ENCODE measurements at places on chromosomes 4 and X.

- DNase-seq: no peak
Observed at GRCh38 chr4:4608214-4608537, 66.3 kb upstream of the STX18 start.

DNA sequence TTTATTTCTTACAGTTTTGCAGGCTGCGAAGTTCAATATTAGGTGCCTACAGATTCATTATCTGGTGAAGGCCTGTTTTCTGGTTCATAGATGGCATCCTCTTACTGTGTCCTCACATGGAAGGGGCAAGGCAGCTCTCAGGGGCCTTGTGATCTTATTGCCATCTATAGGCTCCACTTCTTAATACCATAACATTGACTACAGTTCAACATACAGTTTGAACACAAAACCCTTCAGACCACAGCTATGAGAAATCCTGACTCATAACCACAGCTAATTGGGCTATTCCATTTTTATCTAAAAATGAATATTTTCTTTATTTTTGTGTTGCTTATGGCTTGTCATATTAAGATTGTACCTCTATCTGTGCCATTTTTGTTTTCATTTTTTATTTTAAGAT is 72.3 kb downstream of the STAG2 start:
- DNase-seq: peak; percentile 46

- DNase-seq: no peak
Observed at GRCh38 chr4:99825272-99825671, 8.6 kb downstream of the DAPP1 start.

GRCh38 chr4:172776203-172776861 is 392.3 kb upstream of the GALNT7 start:
- no peak for DNase-seq

DNA sequence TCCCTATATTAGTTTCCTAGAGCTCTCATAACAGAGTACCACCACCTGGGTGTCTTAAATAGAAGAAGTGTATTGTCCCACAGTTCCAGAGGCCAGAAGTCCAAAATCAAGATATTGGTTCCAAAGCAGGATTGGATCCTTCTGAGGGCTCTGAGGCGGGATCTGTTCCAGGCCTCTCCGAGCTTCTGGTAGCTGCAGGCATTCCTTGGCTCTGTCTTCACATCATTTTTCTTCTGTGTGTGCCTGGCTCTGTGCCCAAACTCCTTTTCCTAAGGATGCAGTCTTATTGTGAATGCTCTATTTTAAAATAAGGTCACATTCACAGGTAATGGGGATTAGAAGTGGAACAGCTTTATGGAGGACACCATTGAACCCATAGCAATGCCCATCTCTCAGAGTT is 253.7 kb upstream of the TAPT1 start:
- no peak for DNase-seq

DNA sequence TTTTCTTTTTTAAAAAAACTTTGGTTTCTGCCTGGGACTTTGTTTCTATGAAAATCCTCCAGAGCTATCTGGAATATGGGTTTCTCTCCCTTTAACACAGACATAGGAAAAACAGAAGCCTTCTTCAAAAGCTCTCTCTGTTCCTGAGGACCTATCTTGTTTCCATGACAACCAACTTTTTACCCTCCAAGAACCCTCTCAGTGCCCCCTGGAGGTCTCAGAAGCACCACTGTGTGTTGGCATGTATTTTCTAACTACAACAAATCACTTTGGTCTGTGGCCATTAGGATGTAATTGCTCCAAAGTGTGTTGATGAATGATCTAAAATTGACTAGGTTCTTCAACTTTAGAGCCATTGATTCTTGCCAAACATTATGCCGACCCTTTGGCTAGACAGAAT is 1331.6 kb downstream of the ADGRL3 start:
- no peak for DNase-seq

DNA sequence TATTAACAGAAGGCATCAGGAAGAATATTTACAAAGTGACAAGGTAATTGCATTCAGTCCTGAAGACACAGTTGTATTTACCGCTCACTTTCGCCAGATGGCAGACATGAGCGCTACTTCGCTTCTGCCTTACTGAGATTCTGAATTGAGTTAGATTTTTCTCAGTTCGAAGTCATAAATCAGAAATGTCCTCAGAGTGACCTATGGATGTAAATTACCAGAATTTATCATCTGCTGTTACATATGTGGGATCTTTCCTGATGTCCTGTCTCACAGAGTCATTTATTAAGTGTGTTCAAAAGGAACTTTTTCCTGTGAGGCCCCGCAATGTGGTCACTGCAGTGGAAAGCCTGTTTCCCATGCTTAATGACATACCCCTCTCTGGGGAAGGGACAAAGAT is 97.3 kb upstream of the DCLK2 start:
- DNase-seq: peak; percentile 67

DNA sequence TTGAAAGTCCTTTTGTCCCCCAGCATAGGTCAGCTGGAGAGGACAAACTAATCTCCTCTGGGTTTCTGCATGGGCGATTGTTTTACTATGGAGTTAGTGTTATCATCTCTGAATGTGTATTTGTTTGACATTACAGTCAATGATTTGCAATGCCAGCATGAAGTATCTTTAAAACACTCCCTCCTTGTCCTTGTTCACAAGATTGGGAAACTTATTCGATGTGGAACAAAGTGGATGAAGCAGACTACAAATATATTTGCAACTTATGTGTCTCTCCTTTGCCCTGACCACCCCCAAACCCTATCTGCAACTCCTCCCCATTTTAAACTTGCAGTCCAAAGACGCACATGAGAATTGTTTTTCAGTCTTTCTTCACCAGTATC is 1.5 kb upstream of the PITX2 start:
- DNase-seq: no peak

DNA sequence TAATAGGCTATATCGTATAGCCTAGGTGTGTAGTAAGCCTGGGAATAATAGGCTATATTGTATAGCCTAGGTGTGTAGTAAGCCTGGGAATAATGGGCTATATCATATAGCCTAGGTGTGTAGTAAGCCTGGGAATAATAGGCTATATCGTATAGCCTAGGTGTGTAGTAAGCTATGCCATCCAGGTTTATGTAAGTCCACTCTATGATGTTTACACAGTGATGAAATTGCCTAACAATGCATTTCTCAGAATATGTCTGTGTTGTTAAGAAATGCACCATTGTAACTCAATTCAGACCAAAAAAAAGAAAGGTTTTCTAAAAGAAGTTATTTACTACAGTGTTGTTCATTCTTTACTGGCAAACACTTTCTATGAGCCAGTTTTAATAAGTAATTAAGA is 1387.2 kb downstream of the STIM2 start:
- DNase-seq: no peak

- no peak for DNase-seq
Observed at GRCh38 chrX:147847999-147848398, 63.7 kb upstream of the FMR1 start.

DNA sequence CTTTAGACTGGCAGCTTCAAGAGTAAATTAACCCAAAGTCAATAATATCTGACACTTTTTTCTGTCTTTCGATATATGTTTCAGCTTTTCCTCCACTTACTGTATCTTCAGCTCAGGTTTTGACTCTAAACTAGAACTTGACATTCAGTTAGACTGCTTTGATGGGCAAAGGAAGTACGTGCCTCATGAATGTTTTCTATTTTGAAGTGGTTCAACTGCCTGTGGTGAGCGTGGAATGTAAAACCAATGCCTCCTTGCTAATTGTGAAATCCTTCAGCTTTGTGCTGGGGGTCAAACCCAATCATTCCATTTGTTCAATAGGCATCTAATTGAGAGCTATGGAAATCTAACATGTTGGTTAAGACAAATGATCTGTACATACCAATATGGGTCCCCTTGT is 857.0 kb upstream of the HTR2C start:
- DNase-seq: no peak

DNA sequence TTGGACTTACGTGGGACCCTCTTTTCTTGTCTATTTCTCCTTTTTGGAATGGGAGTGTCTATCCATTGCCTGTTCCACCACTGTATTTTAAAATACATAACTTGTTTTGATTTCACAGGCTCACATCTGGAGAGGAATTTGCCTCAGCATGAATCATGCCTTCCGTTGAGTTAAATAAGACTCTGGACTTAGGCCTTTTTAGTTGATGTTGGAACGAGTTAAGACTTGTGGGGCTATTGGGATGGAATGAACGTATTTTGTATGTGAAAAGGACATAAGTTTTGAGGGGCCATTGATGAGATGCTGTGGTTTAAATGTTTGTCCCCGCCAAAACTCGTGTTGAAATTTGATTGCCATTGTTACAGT is 66.2 kb downstream of the BEX3 start:
- DNase-seq: no peak

DNA sequence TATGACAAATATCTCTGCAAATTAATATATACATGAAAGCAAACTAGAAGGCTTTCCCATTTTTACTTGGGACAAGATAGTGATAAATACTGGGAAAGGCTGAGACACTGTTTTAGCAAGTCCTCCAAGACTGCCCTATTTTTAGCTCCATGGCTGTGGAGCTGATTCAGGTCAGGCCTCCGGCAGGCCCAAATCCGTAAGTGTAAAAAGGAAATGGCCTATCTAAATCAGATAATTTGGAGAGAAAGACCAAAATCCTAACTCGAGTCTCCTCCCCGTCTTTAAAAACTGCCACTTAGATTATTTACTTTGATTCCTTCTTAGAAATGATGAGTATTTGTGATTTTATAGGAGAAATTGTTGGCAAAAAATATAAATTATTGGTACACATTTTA is 2.9 kb downstream of the OTUD4 start:
- peak; percentile 42 for DNase-seq

- DNase-seq: no peak
Observed at GRCh38 chr4:95105112-95105511, 347.4 kb downstream of the BMPR1B start.

GRCh38 chr4:105102016-105102415 is 44.7 kb upstream of the TET2 start:
- no peak for DNase-seq

- no peak for DNase-seq
Observed at GRCh38 chrX:47613082-47613481, 6.6 kb downstream of the SYN1 start.

All from RKO (cell line).